ENCODE measurements at places on chromosomes 6 and 20.

GRCh38 chr6:129635396-129636130, 74.4 kb downstream of the ARHGAP18 start:
- no peak for DNase-seq

- DNase-seq: no peak
Observed at GRCh38 chr6:155126727-155127439, 131.8 kb downstream of the TIAM2 start.

DNA sequence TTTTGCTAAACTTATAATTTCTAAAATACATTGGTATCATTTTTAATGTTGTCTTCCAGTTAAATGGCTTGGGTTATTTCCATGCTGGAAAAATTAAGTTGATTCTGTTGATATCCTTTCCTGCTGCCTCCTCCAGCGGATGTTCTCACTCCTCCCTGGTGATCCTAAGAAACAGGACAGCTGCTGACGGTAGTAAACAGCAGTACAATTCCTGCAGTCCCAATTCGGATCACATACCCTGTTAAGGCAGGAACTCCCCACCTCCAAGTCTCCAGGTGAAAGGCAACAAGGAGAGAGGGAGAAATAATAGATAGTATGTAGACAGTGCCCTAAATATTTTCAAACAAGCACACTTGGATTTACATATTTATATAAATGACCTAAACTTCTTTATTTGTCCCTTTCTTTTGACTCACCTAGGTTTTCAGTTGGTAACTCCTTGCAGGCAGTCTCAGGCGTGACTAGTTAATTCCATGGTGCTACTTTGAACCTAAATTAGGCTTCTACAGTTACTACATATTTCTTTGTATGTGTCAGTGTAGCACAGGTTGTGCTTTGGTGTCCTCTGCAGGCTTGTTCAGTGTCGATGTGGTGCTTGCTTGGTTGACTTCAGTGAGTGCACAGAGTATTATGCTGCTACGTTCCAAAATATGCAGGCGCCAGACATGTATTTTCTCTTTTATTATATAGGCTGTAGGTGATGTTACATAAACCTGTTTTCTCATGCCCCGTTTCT, 126.0 kb downstream of the ADGRB3 start:
- DNase-seq: no peak

- DNase-seq: no peak
Observed at GRCh38 chr6:169828176-169828575, 76.8 kb downstream of the ERMARD start.

DNA sequence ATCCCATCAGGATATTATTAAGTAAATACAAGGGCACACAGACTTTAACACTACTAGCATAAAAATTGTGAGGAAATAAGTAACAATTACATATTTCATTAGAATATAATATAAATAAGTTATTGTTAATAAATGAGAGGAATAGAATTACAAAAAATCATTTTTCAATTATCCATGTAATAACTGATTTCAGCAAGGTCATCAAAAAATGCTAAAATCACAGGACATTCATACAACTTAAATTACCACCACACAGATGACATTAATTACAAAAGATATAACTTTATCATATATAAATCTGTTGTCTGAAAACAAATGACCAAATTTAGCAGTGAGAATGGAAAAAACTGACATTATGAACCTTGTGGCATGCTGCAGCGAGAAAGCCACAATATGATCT, 37.0 kb downstream of the STX7 start:
- no peak for DNase-seq

- DNase-seq: no peak
Observed at GRCh38 chr20:32516583-32517517, 68.3 kb downstream of the NOL4L start.

DNA sequence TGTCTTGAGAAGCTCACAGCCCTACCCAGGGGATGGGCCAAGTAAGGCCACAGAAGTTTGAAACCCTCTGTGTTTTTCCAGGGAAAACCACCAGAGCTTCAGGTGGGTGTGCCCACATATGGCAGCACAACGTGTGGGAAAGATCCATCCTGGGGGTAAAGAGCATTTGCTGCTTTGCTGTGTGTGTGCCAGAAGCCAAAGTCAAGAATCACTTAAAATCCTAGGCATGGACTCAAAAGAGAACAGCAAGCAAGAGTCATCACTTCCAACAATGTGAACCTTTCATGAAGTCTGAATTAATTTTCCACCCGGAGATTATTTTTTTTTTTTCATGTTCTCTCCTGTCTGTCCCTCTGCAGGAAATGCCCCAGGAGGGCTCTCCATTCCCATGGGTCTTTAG, 308.2 kb upstream of the SGK1 start:
- DNase-seq: no peak

- DNase-seq: no peak
Observed at GRCh38 chr6:139483079-139483478, 108.6 kb upstream of the CITED2 start.

DNA sequence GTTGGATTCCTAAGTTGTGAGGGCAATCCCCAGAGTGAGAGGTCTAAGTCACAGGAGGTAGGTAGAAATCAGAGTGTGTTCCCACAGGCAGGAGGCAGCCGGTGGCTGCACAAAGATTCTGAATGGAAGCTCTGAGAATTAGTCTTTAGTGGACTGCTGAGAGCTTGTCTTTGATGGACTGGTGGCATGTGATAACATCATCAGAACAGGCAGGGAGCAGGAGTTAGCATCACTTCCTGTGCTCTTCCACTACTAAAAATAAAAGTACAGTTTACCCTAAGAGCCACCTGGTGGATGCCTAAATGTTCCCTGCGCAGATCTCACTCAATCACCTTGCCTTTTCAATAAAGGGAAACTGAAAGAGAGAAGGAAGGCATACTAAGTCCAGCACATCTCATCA, 294.6 kb upstream of the POU3F2 start:
- no peak for DNase-seq

DNA sequence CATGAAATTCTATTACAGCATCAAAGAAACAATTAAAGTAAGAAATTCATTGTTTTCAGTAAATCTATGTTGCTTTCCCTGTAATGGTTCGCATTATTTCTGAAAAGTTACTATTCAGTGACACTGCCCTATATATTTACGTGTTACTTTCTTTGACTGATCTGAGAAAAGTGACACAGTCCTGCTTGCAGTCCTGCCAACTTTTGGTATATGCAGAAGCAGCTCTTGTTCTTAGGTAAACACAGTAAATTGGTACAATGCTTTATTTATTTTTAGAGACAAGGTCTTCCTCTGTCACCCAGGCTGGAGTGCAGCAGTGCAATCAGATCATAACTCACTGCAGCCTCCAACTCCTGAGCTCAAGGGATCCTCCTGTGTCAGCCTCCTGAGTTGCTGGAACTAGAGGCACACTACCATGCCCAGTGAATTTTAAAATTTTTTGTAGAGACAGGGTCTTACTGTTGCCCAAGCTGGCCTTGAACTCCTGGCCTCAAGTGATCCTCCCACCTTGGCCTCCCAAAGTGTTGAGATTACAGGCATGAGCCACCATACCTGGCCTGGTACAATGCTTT, 151.3 kb downstream of the AKAP7 start:
- DNase-seq: no peak

- DNase-seq: no peak
Observed at GRCh38 chr6:1316489-1316971, 4.6 kb downstream of the FOXQ1 start.

DNA sequence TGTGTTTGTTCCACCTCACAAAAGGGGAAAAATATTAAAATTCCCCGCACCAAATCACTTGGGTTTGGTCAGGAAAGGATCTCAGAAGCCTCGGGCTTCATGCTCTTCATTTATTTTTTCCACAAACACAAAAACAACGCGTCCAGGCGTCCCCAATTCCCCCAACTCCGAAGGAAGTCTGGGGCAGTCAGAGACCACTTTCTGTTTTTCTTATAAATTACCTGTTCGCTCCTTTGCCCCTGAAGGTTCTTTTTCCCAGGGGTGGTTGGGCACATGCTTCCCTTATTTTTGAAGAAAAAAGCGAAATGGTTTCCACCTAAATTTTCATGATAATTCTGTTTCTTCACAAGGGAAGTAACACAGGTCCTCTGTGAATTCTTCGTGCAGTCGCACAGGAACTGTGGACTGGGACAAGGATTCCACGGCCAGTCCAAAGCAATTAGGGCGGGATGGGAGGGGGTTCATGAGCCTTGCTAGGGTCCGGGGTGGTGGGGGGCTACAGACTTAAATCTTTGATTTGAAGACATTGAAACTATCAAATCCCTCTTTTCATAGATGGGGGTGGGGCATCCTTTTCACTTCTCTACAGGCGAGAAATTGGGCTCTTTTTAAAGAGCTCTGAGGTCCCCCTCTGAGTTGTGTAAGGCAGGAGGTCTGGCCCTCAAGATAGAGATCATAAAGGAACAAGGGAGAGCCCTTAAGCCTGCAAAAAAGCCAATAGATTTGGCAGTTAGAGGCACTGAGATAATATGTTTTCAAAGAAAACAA, 30.5 kb upstream of the HFE start:
- DNase-seq: no peak

- DNase-seq: no peak
Observed at GRCh38 chr20:44154521-44155001, 32.4 kb downstream of the JPH2 start.

GRCh38 chr6:44256775-44257024, 628 bp downstream of the SLC35B2 start:
- no peak for DNase-seq

DNA sequence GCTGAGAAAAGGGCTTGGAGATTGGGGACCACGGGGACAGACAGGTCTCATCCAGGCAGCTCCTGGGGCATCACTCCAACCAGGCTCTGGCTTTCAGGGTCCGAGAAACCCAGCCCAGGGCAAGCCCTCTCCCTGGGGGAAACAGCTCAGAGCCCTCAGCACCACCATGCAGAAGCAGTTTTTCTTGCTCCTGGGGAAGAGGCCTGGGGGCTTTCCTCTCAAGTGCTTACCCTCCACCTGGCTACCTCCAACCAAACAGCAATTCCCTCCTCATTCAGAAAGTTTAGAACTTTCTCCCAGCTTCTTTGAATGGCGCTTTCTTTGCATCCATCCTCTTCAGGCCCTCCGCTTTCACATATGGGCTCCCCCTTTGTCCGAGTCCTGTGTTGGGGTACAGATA, 110.4 kb upstream of the PHACTR3 start:
- DNase-seq: no peak

GRCh38 chr20:39004508-39004907, 42.4 kb downstream of the DHX35 start:
- no peak for DNase-seq

Data from Right ventricle myocardium inferior (tissue), 1 donor.